HCEC 1CT (cell line): ENCODE measurements at places on chromosomes 1 and 21.

GRCh38 chr1:75797273-75797588 lies 549 bp downstream of the MSH4 start:
- no peak for DNase-seq

DNA sequence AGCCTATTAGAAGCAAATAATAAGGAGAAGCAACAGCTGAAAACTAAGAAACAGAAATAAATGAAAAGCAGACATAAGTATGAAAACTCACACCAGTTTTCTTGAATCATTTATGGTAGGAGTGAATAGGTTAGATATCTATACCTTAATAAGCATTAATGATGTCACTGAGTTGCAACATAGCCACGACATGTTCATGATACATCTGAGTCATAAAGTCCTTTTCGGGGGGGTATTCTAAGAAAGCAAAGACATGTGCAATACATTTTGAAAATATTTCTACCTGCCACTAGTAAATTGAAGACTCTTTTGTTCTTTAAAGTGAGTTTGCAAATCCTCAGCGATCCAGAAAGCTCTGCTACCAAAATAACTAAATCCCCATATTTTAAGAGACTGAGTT lies 7.2 kb downstream of the CD34 start:
- no peak for DNase-seq

DNA sequence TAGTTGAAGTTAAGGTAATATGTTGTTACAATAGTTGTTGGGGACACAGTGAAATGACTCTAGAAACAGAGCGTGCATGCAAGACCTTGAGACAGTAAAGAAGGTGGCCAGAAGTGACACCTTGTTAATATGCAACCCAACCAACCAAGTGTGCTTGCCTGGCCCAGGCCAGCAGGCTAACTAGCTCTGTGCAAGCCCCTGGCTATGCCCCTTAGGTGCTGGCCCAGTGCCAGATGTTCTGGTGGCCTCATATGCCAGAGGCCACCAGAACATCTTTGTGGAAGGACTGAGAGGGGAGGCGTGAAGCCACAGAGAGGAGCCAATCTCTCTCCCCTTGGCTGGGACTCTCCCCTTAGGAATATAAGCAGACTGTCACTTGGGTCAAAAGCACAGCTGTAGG lies 111.2 kb upstream of the JUN start:
- DNase-seq, result no peak

DNA sequence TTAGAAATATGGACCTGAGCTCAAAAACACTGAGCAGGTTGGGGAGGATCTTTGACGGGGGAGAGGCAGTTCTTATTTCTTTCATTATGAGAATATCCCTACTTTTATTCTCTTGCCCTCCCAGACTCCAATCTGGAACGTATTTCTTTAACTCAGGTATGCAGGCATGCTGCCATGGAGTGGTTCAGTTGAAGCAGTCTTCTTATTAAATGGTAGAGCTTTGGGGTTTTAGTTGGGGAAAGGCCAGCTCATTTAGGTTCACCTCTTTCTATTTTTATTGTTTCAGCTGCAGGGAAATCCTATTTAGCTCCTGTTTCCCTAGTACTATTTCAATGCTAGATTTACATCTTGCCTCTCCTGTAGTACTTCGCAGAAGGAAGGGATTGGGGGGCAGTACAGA lies 198.9 kb downstream of the TTLL7 start:
- DNase-seq, result no peak

- DNase-seq, result peak; percentile 59
Observed at GRCh38 chr1:59013276-59013927, 229.6 kb upstream of the JUN start.
